ENCODE measurements at places on chromosomes 1 and 21.

DNA sequence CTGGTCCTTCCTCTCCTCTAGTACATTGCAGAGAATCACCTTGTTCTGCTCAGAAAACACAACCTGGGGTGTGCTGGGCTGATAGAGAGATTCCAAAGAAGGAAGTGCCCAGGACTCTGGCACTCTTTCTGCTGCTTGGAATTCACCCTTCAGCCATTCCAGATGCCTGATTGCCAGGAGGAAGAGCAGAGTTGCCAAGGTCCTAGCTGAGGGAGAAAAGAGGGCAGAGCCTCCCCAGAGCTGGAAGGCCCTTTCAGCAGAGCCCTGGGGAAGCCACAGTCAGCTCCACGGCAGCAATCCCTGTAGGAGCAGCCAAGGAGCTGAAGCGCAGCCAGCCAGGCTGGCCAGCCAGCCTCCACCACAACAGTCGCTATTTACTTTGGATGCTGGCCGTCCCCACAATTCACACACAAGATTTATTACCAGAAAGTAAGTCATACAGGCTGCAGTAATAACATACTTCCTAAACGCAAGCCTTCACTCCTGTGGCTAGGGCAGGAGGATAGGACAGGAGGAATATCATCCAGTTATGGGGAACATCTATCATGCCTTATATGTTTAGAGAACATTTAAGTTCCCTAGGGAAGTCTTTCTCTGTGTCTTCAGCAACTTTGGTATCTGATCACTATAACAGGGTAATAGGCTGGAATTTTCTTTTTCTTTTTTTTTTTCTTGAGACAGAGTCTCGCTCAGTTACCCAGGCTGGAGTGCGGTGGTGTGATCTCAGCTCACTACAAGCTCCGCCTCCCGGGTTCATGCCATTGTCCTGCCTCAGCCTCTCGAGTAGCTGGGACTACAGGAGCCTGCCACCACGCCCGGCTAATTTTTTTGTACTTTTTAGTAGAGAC, 36.6 kb upstream of the SLC44A3 start:
- DNase-seq: no peak

GRCh38 chr1:156662005-156662799, 15.0 kb downstream of the NES start:
- no peak for DNase-seq

DNA sequence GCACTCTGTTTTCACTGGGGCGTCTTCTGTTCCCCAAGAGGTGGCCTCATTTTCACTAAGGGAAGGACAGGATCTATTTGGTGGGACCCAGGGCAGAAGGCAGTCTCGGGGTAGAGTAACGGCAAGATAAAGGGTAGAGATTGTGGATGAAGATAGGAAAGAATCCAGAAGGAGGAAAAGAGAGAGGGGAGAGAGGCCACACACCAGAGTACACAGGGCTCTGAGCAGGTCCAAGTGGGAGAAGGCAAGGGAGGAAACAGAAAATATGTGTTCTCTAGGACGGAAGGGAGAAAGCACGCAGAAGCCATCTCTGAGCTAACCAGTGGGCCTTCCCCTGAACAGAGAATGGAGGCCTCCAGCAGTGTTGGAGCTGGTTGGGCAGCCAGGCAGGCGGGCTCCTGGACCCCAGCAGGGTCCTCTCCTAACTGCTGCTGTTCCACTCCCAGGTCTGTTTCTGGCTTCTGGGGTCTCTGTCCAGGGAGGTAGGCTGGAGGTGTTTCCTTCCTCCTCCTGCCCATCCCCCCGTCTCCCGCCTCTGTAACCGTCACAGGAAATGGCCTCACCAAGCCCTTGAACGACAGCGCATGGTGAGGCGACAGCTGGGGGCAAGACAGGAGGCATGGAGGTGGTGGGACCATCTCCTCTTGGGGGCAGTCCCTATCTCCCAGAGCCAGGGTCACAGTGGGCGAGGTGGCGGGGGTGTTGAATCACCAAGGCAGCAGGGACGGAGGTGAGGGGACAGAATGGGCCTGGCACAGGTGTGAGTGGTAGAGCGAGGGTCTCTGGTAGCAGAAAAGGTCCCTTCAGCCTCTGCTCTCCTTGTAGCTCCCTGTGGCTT, 649 bp downstream of the PTPN7 start:
- peak; percentile 45 for DNase-seq

DNA sequence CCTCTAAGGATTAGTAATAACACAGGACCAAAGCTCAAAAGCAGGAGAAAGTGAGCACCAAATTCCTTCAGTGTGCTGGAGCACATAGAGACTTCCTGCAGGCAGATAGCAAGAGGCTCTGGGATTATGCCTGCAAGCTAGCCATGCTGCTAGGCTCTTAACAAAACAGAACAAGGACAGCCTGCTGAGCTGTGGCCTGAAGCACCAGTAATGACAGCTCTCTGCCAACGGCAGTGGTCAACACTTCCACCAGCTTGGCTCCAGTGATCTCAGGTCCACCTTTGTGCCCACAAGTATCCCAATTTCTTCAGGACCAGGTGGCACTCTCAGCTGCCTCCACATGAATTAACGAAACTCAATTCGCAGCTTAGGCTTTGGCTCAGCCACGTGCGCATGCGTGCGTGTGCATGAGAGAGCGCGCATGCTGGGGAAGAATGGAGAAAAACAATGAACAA, 64.2 kb downstream of the SLC45A1 start:
- DNase-seq: no peak

- no peak for DNase-seq
Observed at GRCh38 chr1:185453496-185454192, 136.6 kb upstream of the IVNS1ABP start.

DNA sequence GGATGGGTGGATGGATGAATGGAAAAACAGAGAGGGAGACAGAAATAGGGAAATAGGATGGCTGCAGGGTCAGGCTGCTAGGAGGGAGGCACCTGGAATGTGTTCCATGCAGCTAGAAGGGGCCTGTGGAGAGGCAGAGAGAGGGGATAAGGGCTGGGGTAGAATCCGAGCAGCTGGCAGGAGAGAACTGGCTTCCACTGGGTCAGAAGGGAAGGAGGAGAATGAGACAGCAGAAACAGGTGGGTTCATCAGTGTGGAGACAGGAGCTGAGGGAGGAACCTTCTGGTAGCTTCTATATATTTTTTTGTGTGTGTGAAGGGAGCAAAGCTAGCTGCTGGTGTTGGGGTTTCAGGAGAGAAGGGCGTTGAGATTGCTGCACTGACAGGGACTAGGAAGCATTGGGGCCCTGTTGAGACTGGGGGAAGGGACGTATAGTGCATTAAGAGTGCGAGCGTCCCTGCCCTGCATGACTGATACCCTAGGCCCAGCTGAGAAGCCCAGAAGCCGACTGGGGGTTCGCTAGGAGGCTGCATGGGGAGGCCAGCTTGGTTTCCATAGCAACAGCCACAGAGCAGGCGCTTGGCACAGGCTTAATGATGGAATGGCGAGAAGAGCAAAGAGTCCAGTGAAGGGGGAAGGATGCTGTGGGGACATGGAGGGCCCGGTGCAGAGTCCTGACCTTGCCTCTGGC, 14.8 kb upstream of the KIF21B start:
- no peak for DNase-seq

DNA sequence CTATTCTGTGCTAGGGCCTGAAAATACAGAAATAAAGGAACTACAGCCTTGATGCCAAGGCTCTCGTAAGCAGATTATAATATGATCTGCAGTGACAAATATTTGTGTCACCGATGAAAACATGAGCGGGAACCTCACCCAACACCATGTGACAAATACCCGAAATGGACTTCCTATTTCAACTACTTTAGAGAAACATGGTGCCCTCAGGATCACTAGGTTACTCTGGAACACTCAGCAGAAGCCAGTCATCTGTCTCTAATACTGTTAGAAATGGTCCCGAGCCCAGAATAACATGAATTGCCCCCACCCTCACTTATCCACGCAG, 463 bp upstream of the VAMP3 start:
- DNase-seq: no peak

- DNase-seq: no peak
Observed at GRCh38 chr1:37605806-37606474, 10.2 kb upstream of the GNL2 start.

GRCh38 chr1:91314643-91315042, 90.0 kb downstream of the HFM1 start:
- no peak for DNase-seq

- no peak for DNase-seq
Observed at GRCh38 chr1:24157918-24158481, 15.1 kb upstream of the IL22RA1 start.

GRCh38 chr1:183032122-183032921, 9.1 kb downstream of the LAMC1 start:
- no peak for DNase-seq

DNA sequence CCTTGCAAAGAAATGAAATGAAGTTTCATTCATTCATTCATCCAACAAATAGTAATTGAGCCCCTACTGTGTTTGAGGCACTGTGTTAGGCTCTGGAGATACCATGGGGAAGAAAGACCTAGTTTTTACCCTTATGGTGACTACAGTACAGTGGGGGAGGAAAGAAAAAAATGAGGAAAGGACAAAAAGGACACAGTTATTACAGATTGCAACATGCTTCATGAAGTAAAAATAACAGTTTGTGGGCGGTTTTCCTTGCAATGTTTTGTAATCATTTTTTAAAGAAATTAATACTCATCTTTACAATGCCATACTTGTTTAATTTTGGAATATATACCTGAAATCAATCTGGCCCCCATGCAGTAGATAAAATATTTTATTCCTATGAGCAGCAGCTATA, 120.3 kb downstream of the TM2D1 start:
- DNase-seq: no peak

- no peak for DNase-seq
Observed at GRCh38 chr1:243731301-243731891, 118.6 kb downstream of the AKT3 start.

- DNase-seq: no peak
Observed at GRCh38 chr1:15755021-15755645, 3.5 kb upstream of the FBLIM1 start.

GRCh38 chr1:197178998-197179397, 32.5 kb upstream of the ASPM start:
- no peak for DNase-seq

DNA sequence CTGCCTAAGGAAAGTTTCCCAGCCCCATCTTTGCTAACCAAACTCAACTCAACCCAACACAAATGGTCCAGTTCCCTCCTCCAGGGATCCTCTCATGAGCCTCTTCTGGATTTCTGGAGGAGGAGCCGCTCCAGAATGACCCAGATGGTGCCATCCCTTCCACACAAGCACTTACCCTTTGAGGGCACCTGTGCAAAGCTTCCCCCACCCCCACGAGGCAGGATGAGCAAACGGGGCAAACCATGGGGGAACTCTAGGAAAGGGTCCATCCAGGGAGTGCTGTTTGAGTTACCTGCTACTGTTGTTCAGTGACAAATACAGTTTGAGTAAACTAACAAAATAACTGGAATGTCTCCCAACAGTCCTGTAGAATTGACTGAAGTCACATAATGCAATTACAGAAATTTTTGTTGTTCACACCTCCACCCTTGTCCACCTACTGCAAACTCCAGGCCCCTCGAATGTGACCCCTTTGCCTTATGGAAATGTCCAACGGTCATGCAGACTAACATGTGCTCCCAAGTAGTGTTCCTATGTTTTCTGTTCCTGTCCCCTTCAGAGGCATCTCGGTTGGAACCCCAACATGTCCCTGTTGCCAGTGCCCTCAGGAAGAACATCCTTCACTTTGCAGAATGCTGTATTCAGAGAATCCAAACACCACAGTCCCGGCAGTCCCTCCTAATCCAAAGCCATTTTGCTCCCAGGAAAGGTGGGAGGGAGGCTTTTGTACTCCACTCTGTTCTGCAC, 160.1 kb downstream of the RRAGC start:
- DNase-seq: no peak

GRCh38 chr1:205326812-205327466, 5.4 kb upstream of the NUAK2 start:
- DNase-seq: no peak

GRCh38 chr1:174480324-174480723, 32.6 kb downstream of the GPR52 start:
- DNase-seq: no peak

GRCh38 chr1:170640581-170640980, 23.4 kb upstream of the PRRX1 start:
- DNase-seq: no peak

- no peak for DNase-seq
Observed at GRCh38 chr1:193841857-193842256, 655.4 kb upstream of the B3GALT2 start.

GRCh38 chr1:197252973-197253372, 15.1 kb upstream of the CRB1 start:
- DNase-seq: no peak

GRCh38 chr1:109927911-109928321, 17.3 kb downstream of the CSF1 start:
- no peak for DNase-seq

DNA sequence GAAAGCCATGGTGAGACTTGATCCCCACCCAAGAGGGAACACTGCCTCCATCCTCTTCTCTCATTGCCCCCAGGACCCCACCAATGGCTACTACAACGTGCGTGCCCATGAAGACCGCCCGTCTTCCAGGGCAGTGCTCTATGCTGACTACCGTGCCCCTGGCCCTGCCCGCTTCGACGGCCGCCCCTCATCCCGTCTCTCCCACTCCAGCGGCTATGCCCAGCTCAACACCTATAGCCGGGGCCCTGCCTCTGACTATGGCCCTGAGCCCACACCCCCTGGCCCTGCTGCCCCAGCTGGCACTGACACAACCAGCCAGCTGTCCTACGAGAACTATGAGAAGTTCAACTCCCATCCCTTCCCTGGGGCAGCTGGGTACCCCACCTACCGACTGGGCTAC, 86.1 kb upstream of the CD1D start:
- DNase-seq: no peak

DNA sequence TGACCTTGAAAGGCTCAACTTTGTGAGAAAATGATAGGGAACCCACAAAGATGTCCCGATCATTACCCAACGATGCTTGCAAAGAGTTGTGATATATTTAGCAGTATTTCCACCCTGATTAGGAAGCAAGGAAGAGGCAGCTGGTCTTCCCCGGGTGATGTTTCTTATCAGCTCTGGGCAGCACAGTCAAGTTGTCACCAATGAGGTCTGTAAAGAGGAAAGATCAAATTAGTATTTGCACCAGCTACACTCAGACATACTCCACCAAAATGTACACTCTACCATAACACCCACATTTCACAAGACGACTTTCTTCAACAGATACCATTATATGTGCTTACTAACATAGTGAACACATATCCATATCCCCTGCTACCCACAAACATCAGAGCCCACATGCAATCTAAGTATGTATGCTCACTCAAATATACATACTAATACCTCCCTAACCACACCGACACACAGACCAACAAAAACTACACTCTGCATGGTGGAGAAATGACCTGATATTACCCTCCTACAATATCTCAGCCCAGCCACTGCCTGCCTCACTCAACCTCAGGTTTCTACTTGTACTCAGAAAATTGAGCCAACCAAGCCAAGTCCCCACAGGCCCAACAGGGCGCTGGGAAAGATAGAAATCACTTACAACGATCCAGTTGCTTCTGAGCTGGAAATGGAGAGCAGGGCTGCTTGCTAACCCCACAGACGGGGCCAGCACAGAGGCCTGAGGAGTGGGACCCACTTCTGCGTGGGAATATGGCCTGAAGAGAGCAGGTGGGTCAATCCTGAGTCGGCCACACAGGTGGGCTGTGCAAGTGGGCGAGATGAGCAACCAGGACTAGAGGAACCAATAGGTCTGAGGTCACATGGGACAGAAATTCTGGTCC, 4.6 kb upstream of the BTG2 start:
- no peak for DNase-seq
